ENCODE measurements at places on chromosomes 6 and 20. TPM values are rescaled to one million over a fixed set of nuclear protein-coding genes. Genes with fewer than 3 reads are reported as not detected.
A peak's percentile ranks its signal among the peaks of the same experiment; 100 is the strongest.

Gene DPPA5
- total RNA-seq = not detected

Gene TRIM31
- total RNA-seq = not detected

Gene ERVFRD-1
- not detected for total RNA-seq

GRCh38 chr6:32886681-32887383 is 32.8 kb downstream of the PSMB9 start:
- DNase-seq = peak; percentile 68

- no peak for DNase-seq
Observed at GRCh38 chr20:9615766-9616454, 101.5 kb downstream of the LAMP5 start.

Gene PCMT1
- 97.6 TPM for total RNA-seq
